HCEC 1CT (cell line): ENCODE measurements at places on chromosomes 3 and 15.

- DNase-seq: no peak
These were observed 123.0 kb downstream of the TCF12 start for GRCh38 chr15:57041416-57041815.

- no peak for DNase-seq
These were observed 23.1 kb downstream of the CXCR6 start for GRCh38 chr3:45966371-45966791.

DNA sequence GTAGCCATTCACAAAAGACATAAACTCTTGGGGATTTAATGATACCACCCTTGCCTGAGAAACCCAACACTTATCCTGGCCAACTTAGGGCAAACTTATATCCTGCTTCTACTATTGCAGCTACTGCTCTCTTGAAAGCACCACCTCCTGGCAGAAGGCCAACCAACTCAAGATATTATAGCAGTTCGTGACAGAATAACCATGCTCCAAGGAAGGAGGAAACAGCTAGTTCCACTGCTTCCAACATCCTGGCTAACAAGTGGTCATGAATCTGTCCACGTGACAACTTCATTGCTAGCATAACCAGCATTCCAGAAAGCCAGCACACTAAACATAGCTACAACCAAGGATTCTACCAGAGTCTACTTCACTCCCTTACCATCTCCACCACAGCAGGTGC lies 1037.5 kb downstream of the TBL1XR1 start:
- peak; percentile 10 for DNase-seq

- DNase-seq: no peak
These were observed 2.3 kb downstream of the ITPKA start for GRCh38 chr15:41495736-41496599.
